ENCODE measurements at places on chromosomes 13 and 19.
A peak's percentile ranks its signal among the peaks of the same experiment; 100 is the strongest.

- peak; percentile 85 for DNase-seq
Observed at GRCh38 chr13:77584106-77584505, 48.6 kb downstream of the SCEL start.

GRCh38 chr13:62931853-62932252 lies 1516.2 kb upstream of the PCDH20 start:
- no peak for DNase-seq

GRCh38 chr13:48185018-48185417 lies 48.0 kb upstream of the ITM2B start:
- no peak for DNase-seq

DNA sequence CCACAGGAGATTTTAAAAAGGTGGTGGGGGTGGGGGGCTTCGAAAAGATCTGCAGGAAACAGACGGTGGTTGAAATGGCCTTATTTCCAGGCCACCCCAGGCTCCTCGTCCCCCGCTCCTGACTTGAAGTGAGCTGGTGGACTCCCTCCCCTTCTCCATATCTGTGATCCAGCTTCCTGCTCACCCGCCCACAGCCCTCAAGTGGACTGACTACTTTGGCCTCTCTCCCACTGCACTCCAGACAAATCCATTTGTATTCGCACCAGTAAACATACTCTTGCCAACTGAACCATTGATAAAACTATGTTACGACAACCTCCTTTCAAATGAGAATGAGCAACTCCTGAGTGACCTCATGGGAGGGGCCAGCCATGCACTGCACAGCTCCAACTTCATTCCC lies 259.5 kb downstream of the COL4A1 start:
- DNase-seq = peak; percentile 97

GRCh38 chr19:57088133-57088532 lies 31.7 kb upstream of the USP29 start:
- no peak for DNase-seq

DNA sequence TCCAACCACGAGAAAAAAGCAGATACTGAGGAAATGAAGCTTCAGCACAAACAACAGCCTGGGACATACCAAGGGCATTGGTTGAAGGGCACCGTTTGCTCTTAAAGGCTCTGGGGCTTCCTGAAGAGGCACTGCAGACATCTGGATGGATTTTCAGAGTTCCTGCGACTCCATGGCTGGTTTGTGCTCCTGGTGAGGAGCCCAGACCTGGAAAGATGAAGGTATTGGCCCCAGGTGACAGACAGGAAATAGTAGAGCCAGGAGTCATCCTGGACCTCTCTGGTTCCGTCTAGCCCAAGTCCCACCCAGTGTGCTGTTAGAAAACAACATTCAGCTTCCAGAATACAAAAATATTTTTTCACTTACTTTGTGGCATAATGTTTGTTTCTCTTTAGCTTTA lies 6.3 kb downstream of the IL17D start:
- DNase-seq = no peak
